ENCODE measurements at places on chromosomes 6 and 20.

DNA sequence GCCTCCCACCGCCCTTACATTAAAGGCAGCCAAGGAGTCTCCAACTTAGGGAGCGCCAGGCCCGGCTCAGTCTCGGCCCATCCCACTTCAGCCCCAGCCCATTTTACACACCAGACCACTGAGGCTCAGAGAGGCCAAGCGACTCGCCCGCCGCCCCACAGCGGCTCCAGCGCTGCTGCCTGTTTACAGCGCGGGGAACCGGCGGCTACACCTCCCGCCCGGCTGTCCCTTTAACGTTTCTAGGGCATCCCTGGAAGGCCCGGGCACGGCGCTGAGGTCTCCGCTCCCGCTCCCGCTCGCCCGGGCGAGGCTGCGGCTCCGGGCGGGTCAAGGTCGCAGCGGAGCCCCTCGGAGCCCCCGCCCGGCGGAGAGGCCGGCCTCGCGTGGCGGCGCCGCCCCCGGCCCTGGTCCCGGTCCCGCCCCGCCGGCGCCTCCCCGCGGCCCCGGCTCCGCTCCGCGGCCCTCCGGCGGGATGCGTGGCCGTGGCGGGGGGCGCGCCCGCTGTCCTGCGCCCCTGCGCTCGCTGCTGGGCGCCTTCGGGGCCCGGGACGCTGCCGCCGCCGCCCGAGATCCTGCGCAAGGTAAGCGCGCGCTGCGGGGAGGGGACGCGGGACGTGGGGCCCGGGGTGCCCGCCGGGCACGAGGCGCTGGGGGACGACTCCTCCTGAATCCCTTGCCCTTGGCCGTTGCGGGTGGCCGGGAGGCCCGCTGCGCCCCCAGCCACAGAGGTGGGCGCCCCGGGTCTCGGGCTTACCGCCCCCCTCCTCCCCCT lies 27.1 kb upstream of the PHACTR3 start:
- peak; percentile 59 for DNase-seq

GRCh38 chr6:20661721-20662120 lies 127.5 kb downstream of the CDKAL1 start:
- no peak for DNase-seq

DNA sequence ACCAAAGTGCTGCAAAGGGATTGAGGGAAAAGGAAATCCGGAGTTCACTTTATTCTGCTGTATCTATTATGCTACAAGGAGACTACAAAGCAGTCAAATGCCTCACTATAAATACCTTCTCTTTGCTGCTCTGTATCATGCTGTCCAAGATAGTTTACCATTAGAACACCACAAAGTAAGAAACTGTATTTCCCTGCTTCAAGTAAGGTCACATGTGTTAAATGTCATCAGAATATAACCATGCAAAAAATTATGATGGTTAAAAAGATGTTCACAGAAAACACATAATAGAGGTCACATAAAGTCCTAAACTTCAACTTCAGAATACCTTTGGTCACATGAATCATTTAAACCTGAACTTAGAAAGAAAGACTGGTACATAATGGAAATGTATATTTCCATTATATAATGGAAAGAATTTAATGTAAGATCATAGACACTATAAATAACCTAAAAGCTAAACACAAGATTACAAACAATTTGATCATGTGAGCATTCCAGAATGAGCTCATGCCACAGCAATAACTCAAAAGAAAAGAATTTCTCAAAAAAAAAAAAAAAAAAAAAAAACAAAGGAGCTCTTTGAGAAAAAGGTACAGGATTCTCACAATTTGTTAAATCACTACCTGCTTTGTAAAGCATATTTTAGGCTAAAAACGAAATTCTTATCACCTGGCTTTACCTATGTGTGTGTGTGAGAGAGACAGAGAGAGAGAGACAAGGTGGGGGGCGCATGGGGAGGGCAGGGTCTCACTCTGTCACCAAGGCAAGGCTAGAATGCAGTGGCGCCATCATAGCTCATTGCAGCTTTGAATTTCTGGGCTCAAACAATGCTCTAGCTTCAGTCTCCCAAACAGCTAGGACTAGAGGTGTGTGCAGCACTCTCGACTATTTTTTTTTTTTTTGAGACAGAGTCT lies 58.7 kb downstream of the KIF13A start:
- DNase-seq: no peak

GRCh38 chr6:88725111-88725975 lies 238.1 kb downstream of the RNGTT start:
- peak; percentile 18 for DNase-seq

DNA sequence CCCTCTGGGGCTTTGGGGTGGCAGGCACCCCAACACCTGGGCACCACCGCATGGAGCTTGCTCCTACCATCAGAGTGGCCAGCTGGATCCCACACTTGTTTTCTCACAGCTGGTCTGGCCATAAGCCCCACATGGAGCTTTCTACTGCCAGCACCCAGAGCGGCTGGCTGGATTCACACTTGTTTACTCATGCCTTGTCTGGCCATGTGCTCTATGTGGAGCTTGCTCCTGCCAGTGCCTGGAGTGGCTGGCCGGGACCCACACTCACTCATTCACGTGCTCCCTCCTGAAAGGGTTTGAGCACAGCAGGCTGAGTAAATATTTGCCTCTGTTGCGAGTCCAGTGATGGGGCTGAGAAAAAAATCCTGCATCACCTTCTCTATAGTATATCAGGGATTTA lies 487.0 kb downstream of the CD109 start:
- DNase-seq: no peak

GRCh38 chr6:121879149-121879548 lies 443.7 kb downstream of the GJA1 start:
- DNase-seq: no peak

- DNase-seq: no peak
Measured at GRCh38 chr6:121726596-121726995, 291.1 kb downstream of the GJA1 start.

DNA sequence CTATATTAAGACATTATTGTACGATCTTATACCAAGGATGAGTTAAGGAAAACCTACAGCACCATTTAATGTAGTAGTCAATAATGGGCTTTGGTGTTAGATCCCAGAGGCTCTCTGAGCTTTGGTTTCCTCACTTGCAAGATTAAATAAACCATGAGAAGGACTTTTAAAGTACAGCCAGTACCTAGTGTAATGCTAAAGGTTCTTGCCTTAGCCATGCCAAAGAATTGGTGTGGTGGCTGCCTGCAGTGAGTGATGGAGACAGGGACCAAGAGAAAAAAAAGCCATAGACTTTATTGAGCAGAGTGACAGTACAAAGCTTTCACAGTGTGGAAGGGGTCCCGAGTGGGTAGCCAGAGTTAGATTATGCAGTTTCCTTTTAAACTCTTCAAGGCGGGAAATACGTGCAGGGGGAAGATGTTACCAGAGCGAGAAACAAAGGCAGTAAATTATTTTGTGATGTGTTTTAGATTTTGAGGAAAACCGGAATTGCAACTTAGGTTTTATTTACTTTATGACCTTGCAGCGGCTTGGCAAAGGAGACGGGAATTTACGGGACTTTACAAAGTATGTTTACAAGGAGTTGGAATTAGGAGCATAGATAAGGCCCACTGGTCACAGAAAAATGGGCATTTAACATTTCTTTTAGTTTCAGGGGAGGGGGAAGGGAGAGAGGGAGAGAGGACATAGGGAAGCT lies 100.4 kb downstream of the MYO6 start:
- DNase-seq: no peak

GRCh38 chr6:129694036-129694435 lies 15.9 kb downstream of the ARHGAP18 start:
- DNase-seq: no peak

- DNase-seq: no peak
Measured at GRCh38 chr6:4125933-4126864, 9.2 kb downstream of the ECI2 start.

DNA sequence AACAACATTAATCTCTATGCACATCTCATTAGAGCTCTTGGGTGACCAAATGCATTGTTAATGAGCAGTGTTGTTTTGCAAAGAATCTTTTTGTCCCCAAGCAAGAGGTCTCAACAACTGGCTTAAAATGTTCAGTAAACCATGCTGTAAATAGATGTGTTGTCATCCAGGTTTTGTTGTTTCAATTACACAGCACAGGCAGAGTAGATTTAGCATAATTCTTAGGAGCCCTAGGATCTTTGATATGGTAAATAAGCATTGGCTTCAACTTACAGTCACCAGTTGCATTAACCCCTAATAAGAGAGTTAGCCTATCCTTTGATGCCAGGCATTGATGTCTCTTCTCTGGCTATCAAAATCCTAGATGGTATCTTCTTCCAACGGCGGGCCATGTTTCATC lies 23.3 kb downstream of the NUP153 start:
- no peak for DNase-seq

DNA sequence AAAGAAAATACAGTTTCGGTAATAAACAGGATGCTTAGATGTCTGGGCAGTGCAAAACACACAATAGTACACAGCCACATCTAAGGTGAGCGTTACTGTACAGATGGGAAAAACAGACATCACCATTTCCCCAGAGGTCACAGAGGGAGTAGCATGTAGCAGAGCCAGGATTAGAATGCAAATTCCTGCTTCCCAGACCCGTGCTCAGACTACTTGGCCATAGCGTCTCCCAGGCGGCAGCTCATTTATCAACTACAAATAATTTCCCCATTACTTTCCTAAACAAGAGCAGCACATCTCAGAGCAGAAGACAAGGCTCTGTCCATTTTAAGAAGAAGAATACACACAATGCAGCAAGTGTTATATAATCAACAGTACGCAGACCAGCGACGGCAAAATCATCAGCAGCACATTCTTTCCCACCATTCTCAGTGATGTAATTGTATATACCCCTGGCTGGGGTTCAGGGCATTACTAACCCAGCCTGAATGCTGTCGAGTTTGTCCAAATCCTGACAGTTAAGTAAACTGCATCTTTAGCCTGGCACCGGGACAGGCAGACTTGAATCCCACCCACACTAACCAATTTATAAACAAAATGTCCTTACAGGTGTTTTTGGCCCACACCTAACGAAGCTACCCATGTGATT lies 61.9 kb downstream of the CNKSR3 start:
- no peak for DNase-seq

DNA sequence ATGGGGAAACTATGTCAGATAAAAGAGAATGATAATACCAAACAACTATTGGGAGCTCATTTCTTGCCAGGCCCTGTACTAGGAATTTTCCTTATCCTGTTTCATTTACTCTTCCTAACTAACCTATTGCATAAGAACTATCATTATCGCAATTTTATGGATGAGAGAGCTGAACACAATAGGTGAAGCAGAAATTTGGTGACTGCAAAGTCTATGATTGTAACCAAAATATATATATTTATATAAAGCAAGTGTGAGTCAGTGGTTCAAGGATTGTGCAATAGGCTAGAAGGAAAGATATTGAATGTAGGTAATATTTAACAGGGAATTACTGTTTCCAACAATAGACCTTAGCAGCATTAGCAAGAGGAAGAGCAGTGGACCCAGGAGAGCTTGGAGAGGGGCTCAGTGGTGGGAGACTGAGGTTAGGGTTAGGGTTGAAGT lies 181.1 kb upstream of the TENT5A start:
- DNase-seq: no peak

GRCh38 chr20:38290829-38291814 lies 12.8 kb upstream of the BPI start:
- no peak for DNase-seq

DNA sequence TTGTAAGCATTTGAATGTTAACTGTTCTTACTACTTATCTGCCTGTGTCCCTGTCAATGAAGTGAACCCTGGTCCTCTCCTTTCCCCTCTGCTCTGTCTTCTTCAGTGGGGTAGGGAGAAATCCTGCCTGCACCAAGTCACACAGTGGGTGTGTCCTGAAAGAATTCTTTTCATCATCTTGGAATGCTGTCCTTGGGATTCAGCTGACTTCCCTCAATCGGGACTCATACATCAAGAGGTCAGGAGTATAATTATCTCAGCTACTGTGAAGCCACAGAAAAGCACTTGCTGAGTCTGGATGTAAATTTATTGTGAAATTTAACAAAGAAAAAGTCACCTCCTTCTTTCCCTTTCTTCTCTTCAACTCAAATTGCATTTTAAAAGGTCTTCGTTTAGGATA lies 328.5 kb downstream of the SOX4 start:
- DNase-seq: no peak

GRCh38 chr6:105388392-105388791 lies 14.5 kb downstream of the PREP start:
- no peak for DNase-seq

GRCh38 chr6:148583631-148584030 lies 163.2 kb upstream of the UST start:
- DNase-seq: no peak

DNA sequence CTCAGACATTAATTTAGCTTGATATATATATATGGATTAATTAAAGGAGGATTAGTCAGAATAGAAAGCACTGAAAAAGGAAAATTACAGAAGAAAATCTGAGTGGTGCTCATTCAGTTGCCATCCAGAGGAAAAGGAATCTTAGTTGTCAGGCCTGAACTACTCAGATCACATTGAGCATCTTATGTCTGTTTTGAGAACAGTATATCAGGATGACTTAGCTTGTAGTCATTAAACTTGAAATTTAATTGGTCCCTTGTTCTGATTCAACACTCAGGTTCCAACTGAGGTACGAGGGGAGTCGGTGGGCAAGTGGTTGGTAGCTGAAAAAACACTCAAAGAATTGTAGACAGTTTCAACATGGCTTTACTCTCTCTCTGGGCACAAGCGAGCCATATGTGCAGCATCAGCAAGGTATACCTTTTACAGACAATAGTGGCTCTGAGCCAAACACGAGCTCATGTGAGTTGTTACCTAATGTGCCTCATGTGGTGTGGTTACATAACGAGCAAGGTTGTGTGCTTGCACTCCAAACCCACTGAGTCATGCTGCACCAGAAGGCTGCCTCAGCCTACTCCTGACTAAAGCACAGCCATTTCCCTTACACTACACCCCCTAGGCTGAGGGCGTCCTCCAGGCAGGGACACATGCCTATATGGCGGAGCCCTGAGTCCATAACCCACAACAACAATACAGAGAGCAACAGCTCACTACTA lies 73.0 kb upstream of the HMGN3 start:
- no peak for DNase-seq

DNA sequence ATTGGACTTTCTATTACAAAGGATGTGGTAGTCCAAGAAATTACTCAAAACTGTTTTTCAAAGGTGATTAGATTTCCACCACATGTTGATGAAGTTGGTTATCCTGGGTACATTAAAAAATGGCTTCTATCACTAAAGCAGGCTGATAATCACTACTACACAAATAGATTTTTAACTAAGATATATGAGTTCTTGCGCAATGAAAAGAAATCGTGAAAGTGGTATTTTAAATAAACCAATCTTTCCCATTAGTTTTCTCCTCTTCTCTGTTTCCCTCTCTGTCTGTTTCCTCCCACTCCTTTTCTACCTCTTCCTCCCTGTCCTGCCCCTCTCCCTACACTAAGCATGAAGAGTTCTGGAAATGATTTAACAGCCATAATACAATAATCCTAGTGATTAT lies 487.9 kb upstream of the CITED2 start:
- no peak for DNase-seq

GRCh38 chr20:36390719-36391415 lies 84.7 kb downstream of the DLGAP4 start:
- peak; percentile 15 for DNase-seq

GRCh38 chr6:7216941-7217621 lies 95.9 kb downstream of the SSR1 start:
- DNase-seq: no peak

DNA sequence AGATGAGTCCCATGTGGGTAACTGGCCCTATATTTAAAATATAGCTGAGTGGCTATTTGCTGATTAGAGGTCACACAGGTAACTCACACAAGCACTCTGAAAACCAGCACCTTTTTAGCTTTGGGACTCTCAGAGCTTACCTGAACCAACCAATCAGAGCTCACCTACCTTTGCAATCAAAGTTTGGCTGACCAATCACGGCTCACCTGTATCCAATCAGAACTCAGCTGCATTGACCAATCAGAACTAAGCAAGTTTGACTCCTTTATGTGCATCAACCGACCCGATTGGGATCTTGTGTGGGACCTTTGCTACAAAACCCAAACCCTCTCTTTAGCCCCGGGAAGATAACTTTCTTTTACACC lies 106.8 kb upstream of the NXT1 start:
- no peak for DNase-seq
